ENCODE measurements at places on chromosomes 1 and 21.

DNA sequence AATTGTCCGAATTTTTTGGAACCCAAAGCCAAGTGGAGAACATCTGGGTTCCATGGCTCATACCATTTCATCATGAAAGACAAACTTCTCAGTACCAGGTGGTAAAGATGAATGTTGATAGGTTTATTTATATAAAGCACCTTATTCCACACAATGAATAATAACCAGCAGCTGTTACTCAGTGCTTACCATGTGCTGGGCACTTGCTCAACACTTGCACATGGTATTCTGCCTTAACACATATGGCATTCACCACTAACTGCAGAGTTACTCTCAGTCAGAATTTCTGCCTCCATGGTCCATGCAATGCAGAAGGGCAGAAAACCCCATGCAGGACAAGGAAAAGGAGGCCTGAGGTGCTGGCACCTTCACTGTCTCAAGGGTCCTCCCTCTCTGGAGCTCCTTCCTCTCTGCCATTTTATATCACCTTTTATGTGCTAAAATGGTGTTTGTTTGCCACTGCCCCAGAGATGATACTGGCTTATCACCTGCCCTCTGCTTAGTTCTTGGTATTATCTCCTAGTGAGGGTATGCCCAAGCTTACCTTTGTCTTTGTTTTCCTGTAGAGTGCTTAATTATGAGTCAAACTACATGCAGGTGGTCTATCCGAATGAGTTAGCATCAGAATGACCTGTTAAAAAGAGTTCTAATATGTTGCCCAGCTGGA lies 76.7 kb upstream of the ZNF326 start:
- no peak for DNase-seq

GRCh38 chr1:221161571-221162041 lies 282.4 kb downstream of the HLX start:
- DNase-seq: no peak

DNA sequence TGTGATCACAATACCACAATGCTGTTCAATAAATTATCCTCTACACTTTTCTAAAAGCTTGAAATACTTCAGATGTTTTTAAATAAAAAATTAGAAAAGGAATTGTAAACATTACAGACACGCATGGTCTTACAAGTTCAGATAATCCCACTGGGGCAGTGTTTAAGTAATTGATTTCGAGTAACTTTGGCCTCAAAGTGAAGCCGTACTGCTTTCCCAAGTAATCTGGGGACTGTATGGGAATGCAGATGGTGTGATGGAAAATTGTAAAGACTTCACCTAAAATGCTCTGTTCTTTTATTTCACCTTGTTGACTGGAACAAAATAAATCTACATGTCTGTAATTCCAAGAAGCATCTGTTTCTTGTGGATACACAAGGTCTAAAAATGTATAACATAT lies 401.7 kb upstream of the LYPLAL1 start:
- DNase-seq: no peak

DNA sequence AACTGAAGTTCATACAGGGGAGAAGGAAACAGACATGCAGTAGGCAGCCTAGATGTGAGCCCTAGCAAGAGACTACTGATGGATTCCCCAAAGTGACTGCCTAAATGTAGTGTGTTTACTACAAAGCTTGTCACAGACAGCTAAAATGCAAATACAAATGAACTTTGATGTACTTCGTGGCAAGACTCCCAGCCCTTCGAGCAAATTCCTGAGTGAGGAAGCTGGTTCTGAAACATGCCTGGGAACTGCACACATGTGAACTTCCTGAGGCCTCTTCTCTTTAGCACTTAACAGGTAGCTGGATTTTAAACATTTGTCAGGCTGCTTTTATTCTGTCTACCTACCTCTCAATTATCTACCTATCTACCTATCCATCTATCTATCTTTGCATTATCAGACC lies 6.7 kb upstream of the IRF2BP2 start:
- no peak for DNase-seq

GRCh38 chr1:5950994-5951785 lies 41.0 kb downstream of the NPHP4 start:
- DNase-seq: no peak

GRCh38 chr1:11701551-11701961 lies 10.0 kb downstream of the DRAXIN start:
- no peak for DNase-seq
